Left hindlimb (tissue), 1 donor: ENCODE measurements at places on chromosomes 6 and 20.

GRCh38 chr6:163132050-163132750 lies 282.3 kb upstream of the QKI start:
- no peak for DNase-seq

DNA sequence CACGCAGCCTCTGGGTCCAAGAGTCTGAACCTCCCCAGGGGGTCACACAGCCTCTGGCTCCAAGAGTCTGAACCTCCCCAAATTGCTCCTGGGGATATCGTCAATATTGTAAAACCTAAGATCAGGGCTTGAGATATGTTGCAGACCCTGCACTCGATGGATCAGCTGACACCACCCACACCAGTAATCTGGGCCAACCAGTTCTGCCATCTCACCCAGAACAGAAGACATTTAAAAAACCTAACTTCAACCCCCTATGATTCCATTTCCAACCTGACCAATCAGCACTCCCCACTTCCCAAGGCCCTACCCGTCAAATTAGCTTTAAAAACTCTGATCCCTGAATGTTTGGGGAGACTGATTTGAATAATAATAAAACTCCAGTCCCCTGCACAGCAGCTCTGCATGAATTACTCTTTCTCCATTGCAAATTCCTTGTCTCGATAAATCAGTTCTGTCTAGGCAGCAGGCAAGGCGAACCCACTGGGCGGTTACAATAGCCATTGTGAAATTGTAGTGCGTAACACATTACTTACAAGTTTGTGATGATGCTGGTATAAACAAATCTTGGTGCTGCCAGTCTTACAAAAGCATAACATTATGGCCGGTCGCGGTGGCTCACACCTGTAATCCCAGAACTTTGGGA lies 32.4 kb upstream of the FAM135A start:
- no peak for DNase-seq

GRCh38 chr6:134368670-134369069 lies 50.8 kb upstream of the SGK1 start:
- DNase-seq, result no peak

- no peak for DNase-seq
Observed at GRCh38 chr20:25097498-25097897, 15.6 kb upstream of the VSX1 start.

DNA sequence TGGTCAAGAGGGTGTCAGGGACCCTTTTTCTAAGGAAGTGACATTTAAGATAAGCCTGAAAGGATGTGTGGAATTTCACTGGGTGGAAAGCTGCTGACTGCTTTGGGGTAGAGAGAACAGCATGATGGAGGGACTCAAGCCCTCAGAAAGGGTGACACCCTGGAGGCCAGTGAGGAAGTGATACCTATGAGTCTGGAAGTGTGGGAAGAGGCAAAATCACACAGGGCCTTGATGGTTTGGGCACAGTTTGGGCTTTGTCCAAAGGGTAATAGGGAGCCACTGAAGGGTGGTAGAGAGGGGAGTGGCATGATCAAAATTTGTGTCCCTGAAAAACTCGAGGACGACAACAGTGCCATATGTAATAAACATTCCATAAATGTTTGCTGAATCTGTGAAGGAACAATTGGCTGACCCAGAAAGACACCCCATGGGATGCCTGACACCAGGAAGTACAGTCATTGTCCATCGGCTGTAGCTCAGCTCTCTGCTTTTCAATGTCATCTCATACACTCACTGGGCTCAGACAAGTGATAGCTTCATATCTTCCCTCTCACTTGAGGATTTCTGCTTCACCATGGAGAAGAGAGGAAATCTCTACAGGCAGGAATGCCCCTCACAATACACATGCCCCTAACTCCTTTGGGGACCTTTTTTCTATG lies 21.3 kb downstream of the CASS4 start:
- no peak for DNase-seq

- DNase-seq, result no peak
Observed at GRCh38 chr6:130849594-130849993, 22.4 kb downstream of the SMLR1 start.

DNA sequence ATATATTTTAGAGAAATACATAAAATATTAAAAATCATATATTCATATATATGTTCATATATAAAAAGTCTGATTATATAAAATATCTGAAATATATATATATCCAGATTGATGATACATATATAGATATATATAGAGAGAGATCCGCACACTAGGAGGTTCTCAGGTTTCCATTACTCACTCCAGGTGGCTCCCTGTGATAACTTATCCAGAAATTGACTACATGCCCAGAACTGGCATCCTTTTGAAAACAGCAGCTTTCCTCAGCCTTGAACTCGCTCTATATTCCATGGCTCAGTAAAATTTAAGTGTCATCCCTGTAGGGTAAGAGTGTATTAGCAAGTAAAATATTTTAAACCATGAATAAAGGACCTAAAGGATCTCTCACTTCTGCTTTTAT lies 206.8 kb downstream of the TINAG start:
- no peak for DNase-seq

- DNase-seq, result no peak
Observed at GRCh38 chr6:14664621-14665315, 547.2 kb downstream of the CD83 start.

- DNase-seq, result no peak
Observed at GRCh38 chr20:38883981-38884733, 42.1 kb upstream of the FAM83D start.

GRCh38 chr6:17035257-17036064 lies 66.4 kb upstream of the STMND1 start:
- DNase-seq, result no peak

- DNase-seq, result no peak
Observed at GRCh38 chr20:46590443-46590842, 40.0 kb upstream of the OCSTAMP start.

- no peak for DNase-seq
Observed at GRCh38 chr20:11219192-11219591, 545.4 kb upstream of the JAG1 start.

DNA sequence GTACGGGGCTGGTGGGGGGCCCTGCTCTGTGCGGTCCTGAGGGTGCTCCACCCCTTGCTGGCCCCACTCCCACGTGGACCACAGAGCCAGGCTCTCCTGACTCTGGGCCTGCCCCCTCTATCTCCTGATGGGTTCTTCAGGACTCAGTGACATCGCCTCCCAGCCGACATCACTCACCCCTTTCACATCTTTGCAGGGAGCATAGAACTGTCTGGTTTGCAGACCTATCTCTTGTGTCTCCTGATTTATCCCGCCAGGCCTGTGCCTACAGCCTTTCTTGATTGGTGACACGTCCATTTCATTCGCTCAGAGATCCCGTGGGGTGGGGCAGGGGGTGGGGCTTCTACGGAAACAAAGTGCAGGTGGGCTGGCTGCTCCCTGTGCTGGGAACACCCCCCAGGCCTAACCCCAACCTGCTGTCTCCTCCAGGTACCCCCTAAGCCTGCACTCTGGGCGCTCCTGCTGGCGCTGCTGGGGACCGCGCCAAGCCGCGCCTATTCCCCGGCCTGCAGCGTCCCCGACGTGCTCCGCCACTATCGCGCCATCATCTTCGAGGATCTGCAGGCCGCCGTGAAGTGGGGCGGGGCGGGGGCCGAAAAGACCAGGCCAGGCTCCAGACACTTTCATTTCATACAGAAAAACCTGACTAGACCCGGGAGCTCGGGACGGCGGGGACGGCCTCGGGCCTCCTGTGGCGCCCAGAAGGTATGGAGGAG lies 1.7 kb downstream of the C20orf204 start:
- DNase-seq, result peak; percentile 37

- peak; percentile 36 for DNase-seq
Observed at GRCh38 chr20:36845288-36845971, 30.5 kb upstream of the TLDC2 start.

- no peak for DNase-seq
Observed at GRCh38 chr6:63537959-63538300, 34.4 kb upstream of the LOC128125822 start.

DNA sequence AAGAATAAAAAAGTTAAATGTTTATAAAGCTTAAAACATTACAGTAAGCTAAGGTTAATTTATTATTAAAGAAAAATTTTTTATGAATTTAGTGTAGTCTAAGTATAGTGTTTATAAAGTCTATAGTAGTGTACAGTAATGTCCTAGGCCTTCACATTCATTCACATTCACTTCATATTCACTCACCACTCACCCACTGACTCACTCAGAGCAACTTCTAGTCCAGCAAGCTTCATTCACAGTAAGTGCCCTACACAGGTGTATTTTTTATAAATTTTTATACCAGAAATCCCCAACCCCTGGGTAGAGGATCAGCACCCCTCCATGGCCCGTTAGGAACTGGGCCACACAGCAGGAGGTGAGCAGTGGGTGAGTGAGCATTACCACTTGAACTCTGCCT lies 24.3 kb upstream of the ADGRF1 start:
- DNase-seq, result no peak

- DNase-seq, result peak; percentile 79
Observed at GRCh38 chr6:168601546-168601945, 160.6 kb downstream of the SMOC2 start.

GRCh38 chr6:15561447-15562199 lies 101.2 kb downstream of the DTNBP1 start:
- no peak for DNase-seq

GRCh38 chr20:23122321-23122720 lies 36.2 kb upstream of the CD93 start:
- DNase-seq, result no peak

DNA sequence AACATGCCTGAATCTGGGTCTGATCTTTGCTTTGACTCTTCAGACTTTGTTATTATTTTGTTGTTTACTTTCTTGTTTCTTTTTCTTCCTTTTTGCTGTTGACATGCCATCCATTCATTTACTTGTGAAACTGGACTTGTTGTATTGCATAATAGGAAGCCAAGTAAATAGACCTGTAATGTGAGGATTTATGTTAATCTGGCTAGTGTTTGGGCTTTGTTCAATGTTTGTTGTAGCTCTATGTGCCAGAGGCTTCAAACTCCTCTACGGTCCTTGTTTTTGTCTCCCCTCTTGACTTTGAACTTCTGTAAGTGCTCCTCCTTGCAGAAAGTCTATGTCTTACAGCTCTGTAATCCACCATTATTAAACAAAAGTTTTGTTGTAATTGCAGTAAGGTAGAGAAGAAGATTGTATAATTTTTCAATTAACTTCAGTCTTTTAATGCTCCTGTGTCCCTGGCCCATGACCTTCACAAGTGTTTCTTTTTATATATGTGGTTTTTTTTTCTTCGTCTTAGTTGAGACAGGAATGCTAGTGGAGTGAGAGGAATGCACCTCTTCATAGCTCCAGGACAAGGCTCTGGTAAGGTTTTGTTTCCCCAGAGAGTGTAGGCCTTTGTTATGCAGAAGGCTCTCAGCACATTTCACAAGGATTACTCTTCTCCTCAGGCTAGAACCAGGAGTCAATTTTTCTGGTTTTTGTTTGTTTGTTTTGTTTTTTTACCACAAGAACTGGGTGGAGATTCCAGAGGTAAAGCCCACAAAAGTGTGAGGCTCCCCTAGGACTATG lies 1061.8 kb upstream of the CITED2 start:
- no peak for DNase-seq

GRCh38 chr20:51456511-51457509 lies 85.7 kb downstream of the NFATC2 start:
- peak; percentile 98 for DNase-seq

- DNase-seq, result no peak
Observed at GRCh38 chr6:110800839-110801196, 14.5 kb downstream of the CDK19 start.

- DNase-seq, result no peak
Observed at GRCh38 chr6:166515072-166515810, 71.2 kb downstream of the RAMACL start.
